ENCODE measurements at places on chromosomes 2 and 18.

GRCh38 chr2:222760301-222760897, 88.9 kb downstream of the MOGAT1 start:
- no peak for DNase-seq

- no peak for DNase-seq
Measured at GRCh38 chr2:45987856-45988255, 309.4 kb upstream of the EPAS1 start.

GRCh38 chr2:204625135-204625534, 79.9 kb downstream of the PARD3B start:
- DNase-seq: no peak

DNA sequence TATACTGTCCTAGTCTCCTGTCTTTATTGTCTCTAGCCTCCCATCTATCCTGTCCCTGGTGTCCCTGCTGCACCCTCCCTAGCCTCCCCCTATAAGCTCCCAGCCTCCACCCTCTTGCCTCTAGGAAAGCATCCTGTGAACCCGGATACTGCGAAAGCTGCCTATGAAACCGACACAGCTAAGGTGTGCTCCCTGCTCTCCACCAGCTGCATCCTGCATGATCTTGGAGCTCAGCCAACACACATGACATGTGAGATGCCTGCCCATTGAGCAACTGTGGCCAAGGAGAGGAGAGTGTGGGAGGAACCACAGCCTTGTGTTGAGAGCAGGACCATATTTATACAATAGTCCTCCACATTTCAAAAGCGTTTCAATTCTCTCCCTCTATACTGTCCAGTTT, 187.1 kb downstream of the ZBTB7C start:
- DNase-seq: no peak

DNA sequence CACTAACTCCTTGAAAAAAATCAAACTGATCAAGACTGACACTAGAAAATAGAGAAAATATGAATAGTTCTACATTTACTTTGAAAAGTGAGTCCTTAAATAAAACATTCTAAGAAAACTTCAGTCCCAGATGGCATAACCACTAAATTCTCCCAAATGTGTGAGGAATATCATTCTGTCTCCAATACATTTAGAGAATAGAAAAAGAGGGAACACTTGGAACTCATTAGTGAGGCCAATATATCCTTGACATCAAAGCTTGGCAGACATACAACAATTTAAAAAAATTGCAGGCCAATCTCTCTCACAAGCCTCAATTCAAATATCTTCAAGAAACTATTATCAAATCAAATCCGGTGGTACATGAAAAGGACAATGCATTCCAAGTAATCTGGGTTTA, 79.3 kb upstream of the TMEM247 start:
- no peak for DNase-seq

DNA sequence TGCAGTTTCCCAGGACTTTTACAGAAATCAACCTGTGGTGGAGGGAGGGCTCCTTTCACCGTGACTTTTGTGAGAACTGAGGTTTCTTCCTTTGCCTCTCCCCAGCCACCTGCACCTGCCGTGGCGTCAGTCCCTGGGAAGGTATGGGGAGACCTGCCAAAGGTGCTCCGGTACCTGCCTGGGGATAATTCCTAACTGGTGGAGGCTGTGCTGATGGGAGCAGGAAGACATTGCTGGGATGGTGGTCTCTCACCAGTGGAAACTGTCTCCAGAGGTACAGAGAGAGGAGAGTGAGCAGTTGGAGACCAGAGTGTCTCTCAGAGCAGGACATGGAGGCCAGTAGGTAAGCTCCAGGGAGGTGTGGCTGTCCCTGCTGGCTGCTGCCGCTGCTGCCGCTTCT, 52.6 kb downstream of the CIB4 start:
- DNase-seq: no peak

DNA sequence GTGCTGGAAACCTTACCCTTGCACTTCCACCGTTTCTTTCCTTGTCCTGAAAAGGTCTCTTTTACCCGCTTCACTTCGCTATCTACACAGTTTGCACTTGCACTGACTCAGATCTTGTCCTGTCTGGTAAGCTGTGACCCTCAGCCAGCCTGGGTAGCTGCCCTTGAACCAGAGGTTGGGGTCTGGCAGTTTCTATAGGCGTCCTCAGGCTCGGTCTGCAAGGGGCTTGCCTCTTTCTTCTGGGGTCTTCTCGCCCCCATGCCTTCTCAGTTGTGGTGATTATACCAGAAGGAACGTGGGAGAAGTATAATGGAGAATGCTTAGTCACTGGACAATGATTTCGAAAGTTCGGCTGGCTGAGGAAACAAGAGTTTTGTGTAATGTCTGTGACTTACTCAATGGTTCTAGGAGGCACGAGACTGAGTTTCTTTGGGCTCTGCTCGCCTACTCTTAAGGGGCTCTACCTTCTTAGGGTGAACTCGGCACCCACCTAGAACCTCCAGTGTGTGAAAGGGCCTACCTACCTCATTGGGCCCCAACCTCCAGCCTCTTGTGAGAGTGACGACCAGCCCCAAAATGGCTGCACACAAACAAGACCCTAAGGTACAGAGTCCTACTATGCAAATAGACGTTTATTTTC, 6.9 kb upstream of the STAT1 start:
- DNase-seq: no peak

DNA sequence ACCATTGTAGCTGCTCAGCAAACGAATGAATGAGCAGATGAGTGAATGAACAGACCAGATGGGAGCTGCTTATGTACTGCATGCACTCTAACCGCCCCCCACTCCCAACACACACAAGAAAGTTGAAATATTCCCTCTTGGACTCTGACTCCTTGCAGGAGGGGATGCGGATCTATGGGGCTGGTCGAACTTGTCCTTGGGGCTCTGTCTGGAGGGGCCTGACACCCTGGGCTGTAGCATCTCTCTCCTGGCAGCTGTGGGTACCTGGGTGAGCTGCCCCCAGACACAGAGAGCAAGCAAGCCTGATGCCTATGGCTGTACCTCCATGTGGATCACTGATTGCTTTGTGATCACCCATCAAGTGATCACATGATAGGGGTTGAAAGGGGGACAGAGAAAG, 192.4 kb upstream of the SMAD2 start:
- DNase-seq: no peak

DNA sequence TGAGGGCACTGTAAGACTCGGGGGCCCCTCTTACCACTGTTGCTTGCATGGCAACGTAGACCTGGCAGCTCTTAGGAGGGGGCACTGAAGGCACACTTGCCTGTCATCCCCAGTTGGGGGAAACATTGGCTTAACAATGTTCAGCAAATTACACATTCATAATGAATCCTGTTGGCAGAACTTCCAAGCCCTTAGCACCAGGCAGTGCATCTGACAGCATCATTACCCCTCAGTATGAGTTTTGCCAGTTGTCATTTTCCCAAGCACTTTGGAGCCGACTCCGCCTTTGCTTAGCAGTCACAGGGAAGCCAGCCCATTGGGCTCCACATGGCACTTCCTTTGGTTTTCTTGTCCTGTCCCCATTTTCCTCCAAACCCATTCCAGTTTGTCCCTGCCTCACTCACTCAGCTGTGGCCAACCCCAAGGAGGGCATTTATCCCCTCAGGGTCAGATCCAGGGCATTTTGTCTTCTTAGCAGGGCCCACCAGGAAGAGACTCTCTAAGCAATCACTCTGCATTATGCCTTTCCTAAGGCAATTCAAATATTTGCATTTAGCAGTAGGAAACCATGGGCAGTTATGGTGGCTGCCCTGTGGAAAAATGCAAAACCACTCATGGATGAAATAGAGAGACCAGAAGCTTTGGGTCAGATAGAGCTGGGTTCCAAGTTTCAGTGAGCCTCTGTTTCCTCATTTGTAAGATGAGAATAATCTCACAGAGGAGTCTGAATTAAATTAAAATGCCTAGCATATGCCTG, 73.9 kb downstream of the VSNL1 start:
- DNase-seq: no peak

DNA sequence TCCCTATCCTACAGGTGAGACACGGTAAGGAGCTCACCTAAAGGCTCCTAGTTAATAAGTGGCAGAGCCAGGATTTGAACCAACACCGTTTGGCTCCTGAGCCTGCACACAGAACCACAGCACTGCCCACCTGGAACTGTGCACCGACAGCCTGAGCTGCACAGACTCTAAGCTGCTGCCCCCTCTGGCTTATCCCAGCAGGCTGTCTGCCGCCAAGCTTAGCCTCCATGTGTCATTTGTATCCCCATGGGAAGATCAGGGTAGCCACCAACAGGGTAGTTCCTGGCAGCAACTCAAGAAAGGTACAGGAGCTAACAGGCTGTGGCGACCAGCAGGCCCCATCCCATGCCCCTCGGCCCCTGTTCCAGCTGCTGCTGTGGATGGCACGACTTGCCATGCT, 135.7 kb downstream of the LRRC30 start:
- no peak for DNase-seq

DNA sequence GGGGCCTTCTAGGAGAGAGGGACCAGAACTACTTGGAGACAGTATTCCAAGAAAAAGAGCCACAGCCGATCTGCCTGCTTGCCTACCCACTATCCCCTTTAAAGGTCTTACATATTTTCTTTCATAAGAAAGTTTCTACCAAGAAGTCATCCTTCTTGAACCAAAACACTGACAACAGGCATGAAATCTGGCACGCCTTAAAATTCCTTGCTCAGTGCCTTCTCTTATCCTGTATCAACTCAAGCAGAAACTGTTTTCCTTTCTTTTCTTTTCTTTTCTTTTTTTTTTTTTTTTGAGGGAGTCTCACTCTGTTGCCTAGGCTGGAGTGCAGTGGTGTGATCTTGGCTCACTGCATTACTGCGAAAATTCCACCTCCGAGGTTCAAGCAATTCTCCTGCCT, 48.3 kb upstream of the ZFP36L2 start:
- no peak for DNase-seq

DNA sequence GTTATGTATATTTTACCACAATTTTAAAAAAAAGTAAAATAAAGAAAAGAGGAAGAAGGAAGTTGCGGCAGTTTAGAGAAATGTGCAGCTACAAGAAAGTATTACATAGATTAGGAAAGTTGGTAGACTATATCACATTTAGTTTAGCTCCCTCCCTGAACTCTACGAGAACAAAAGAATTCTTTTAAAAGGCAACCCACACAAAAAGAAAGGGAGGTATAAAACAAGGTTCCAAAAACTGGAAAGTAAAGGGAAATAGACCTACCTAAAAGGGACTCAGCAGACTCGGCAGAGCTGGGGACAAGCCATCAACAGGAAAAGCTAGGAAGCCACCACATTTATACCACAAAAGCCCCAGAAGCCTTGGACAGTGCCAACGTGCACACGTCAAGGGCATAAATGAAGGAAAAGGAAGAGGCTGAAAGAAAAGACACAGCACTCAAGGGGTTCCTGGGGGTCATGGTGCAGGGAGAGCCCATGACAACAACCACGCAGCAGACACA, 9.1 kb downstream of the TMEM127 start:
- DNase-seq: no peak

DNA sequence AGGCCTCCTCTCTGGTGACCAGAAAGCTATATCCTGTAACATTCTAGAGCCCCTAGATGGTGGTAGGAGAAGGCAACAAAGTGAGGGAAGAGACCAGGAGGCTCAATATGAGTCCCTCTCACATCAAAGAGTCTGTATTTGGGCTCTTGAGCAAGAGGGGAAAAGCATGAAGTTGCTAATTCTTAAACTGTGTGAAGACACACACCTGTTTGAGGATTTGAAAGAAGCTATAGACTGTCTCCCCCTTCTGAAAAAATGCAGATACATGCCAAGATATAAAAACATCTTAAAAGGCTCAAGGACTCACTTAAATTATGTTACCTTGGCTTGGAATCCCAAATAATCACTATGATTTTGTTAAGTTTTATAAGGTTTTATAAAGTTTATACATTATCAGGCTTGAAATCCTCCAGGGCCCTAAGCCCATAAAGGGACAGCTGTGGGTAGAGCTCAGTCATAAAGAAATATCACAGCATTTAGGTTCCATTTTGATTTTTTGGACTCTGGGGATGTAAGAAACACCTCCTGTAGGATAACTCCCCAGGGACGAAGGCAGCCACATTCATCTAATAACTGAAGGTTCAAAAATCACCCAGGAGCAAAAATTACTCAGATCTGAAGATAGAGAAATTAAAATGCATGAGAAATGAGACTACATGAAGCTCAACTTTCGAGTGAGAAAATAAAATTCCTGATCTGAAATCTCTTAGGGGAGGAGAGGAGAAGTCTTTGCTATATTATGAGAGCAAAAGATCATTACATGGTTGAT, 136.1 kb upstream of the LGALSL start:
- no peak for DNase-seq

GRCh38 chr2:25301453-25302352, 40.0 kb downstream of the DNMT3A start:
- peak; percentile 32 for DNase-seq

- no peak for DNase-seq
Measured at GRCh38 chr2:176193048-176193447, 4.6 kb downstream of the HOXD1 start.

GRCh38 chr18:45336448-45336847, 278.8 kb upstream of the SLC14A2 start:
- DNase-seq: no peak

- no peak for DNase-seq
Measured at GRCh38 chr2:109005686-109006204, 16.7 kb upstream of the EDAR start.

DNA sequence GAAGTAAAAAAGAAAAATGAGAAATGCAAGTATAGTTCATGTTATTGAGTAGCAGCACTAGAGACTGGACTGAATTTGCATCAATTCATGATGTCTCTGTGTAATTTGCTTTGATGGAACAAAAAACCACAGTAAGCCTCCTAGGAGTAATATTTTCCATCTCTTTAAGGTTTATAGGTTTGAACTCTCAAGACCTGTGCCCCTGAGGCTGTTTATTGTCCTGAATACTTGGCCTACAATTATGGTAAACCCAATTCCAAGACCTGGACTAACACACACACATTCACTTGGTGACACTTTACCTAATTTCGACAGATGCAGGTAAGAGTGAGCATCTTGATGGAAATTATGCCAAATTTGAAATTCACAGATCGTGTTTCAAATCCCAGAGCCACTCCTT, 71.8 kb upstream of the ZNF521 start:
- no peak for DNase-seq

Measured in activated T-cell treated with anti-CD3 and anti-CD28 coated beads for 1 hour (primary cell).